AG09309 (cell line): ENCODE measurements at places on chromosomes 2 and 18.

GRCh38 chr2:163692081-163692480, 43.7 kb downstream of the FIGN start:
- DNase-seq, result no peak

DNA sequence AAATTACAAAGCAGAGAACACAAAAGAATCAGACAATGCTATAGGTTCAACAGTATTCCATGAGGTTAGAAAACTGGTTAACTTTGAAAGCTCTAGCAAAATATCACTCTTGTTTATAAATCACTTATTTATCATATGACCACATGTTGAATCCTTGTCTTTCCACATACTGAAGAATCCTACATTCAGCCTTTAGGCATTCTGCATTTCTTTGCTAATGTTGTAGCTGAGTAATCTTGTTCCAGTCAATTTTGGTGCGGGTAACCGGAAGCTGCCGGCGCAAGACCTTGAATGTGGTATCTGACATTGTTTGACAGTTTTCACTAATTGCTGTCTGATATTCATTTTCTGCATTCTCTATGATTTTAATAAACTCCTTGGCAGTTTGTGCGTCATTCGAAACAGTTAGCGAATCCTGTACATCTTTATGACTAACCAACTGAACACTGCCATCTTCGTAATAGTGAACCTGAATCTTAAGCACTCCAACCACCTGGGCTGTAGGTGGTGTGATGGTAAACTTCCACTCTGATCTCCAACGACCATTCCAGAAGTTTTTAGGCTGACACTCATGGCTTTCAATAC, 154.1 kb downstream of the BAZ2B start:
- no peak for DNase-seq

DNA sequence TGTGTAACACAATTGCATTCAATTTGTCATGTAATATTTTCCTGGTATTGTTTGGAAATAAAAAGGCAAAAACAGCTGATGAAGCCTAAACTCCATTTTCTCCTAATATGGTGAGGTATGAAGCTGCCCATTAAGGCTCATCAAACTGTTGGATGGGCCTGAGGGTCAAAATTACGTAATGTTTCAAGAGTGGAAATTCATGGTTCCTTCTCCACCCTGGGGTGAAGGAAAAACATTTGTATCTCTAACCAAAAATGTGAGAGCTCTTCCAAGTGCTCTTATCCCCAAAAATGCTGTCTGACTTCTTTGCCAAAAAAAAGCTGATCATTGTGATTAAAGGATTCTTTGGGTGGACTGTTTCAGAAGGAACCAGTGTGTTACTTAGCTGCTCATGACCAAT, 91.8 kb downstream of the ARHGAP28 start:
- no peak for DNase-seq

- DNase-seq, result peak; percentile 89
Observed at GRCh38 chr2:18991177-18992168, 366.9 kb downstream of the OSR1 start.

- DNase-seq, result no peak
Observed at GRCh38 chr2:100924520-100925451, 77.3 kb upstream of the RPL31 start.

DNA sequence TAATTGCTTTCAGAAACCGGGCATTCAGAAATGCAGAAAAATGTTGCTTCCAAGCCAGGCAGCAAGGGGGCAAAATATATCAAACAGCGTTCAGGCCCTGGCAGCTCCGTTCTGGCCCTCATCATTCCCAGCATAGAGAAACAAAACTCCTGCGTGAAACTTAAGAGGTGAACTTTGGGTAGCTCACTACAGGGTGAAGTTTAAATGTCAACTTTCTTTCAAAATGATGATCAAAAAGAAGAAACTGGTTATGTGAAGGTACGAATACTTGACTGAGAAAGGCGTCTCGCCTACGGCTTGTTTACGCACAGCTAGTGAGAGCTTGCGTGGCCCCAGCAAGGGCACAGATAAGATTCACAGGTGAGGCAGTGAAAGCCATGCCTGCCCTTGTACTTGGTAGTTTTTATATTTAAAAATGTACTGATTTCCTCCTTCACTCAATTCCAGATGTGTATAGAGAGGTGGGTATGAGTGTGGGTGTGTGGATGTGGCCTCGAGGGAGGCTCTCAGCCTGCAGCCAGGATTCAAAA, 127.5 kb downstream of the NFATC1 start:
- DNase-seq, result no peak

DNA sequence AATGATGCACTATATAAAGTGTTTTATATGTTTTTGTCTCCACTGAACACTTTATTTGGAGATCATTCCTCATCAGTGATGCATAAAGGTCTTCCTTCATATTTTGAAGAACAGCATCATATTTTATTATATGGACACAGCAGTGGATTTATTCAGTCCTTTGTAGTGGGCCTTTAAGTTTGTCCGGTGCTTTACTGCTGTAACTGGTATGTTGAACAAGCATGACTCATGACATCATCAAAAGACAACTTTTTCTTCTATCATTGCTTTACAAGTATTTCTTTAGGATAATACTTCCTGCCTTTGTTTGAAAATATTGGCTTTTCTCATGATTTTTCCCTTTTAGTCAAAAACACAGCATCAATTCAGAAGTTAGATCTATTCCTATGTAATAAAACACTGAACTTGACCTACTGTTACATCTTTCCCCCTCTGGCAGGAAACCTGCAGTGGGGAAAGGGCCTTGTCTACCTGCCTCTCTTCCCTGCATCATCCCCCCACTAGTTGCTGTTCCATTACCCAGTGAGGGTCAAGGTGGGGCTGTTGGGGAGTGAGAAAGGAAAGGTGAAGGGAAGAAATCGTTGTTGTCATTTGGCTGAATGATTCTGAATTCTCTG, 241.2 kb downstream of the CYP26B1 start:
- DNase-seq, result no peak

DNA sequence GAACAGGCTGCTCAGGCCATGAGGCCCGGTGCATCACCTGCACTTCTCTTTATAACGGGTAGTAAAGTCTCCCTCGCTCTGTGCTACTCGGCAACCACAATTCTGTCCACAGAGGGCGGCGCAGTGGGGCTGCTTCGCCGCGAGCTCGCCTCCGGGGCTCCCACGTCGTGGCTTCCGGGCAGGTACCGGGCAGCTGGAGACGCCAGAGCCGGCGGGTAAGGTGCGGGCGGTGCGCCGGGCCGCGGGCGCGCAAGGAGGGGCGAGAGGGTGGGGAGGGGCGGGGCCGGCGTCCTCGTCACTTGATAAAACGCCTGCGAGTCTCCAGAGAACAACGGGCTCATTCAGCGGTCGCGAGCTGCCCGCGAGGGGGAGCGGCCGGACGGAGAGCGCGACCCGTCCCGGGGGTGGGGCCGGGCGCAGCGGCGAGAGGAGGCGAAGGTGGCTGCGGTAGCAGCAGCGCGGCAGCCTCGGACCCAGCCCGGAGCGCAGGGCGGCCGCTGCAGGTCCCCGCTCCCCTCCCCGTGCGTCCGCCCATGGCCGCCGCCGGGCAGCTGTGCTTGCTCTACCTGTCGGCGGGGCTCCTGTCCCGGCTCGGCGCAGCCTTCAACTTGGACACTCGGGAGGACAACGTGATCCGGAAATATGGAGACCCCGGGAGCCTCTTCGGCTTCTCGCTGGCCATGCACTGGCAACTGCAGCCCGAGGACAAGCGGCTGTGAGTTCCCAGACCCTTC, at the start of gene ITGA6:
Gene ITGA6, plus strand, starts transcription at position 331 of the 734 bp plus-strand sequence.
- DNase-seq, result no peak

- DNase-seq, result no peak
Observed at GRCh38 chr2:184155791-184156190, 442.5 kb upstream of the ZNF804A start.

GRCh38 chr2:45191976-45192375, 182.7 kb upstream of the SIX2 start:
- DNase-seq, result no peak

GRCh38 chr2:136766073-136766404, 694 bp downstream of the THSD7B start:
- DNase-seq, result no peak

GRCh38 chr2:131590366-131590765, 62.7 kb downstream of the CCDC74A start:
- no peak for DNase-seq

DNA sequence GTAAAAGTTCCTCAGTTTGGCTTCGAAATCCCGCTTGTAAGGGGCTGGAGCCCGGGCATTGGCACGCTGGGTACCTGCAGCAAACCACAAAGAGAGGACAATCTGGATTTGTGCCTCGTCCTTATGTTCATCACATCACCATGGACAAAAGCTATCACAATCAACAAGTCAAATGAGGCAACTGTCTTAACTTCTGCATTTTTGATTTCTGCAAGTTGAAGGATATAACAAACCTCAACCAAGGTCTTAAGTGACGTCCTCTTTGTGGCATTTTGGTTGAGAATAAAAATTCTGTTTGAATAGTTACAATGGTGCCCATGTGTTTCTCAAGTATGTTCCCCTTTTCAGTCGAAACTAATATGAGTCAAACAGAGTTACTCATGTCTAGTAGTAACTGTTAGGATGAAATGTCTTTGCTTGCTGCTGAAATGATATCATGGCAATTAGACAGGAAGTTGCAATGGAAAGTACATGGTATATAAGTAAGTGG, 70.8 kb upstream of the STK17B start:
- DNase-seq, result no peak

DNA sequence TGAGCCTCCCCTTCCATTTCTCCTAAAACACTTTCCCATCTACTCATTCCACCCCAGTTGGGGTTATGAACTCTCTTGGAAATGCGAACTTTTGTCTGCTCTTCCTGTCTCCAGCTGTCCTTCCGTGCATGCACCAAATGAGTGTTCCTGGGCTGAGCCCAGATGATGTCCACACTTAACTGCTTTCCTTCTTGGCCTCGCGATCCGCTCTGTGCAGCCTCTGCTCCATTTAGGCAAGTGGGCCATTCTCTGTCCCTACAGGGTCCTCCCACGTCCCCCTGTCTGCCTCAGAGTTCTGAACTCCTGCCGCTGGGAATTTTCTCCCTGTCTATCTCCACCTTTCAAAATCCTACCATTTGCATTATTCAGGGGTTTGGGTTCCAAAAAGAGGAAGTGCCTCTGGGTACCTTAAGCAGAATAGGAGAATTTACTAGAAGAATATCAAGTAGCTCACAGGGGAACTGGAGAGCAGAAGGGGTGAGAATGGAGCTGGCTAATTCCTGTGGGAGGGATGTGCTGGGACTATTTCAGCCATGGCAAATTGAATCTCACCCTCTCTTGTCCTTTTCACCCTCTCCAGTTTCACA, 4.7 kb upstream of the NCK2 start:
- no peak for DNase-seq

- peak; percentile 95 for DNase-seq
Observed at GRCh38 chr2:31401580-31401979, 13.0 kb downstream of the XDH start.

GRCh38 chr2:187009483-187010239, 160.7 kb upstream of the ZSWIM2 start:
- DNase-seq, result no peak

- DNase-seq, result no peak
Observed at GRCh38 chr18:75218065-75218923, 7.7 kb downstream of the TSHZ1 start.

DNA sequence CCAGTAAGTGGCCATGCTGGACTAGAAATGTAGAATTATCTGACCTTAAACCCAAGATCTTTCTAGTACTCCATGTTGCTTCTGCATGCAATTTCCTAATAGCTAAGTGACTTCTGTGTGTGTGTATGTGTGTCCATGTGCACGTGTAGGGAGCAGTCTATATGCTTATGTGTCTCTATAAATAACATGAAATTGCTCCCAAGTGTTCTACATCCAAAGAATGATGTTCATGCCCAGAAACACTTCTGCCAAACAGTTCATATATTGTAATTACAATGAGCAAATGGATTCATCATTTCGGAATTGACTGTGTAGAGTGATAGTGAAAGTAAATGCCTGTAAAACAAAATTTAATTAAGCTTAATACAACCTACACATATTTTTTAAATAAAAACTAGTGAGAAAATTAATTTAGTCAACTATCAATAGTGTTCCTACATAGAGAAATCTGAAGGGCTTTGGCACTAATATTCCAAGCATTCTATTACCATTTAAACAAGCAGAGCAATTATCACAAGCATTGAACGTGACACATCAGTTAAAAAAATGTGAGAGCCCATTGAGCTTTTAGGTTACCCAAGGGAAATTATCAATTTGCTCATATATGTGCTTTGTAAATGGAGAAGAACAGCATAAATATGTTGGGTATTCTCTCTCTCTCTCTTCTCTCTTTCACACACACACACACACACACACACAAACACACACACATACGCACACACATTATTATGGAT, 1067.4 kb downstream of the CNTNAP5 start:
- DNase-seq, result no peak
